ENCODE measurements at places on chromosomes 3 and 15.

DNA sequence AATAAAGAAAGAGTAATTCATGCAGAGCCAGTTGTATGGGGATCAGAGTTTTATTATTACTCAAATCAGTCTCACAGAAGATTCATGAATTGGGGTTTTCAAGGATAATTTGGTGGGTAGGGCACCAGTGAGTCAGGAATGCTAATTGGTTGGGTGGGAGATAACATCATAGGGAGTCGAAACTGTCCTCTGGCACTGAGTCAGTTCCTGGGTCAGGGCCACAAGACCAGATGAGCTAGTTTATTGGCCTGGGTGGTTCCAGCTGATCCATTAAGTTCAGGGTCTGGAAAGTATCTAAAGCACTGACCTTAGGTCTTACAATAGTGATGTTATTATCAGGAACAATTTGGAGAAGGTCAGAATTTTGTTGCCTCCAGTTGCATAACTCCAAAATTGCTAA lies 998.6 kb upstream of the EPHA6 start:
- DNase-seq = no peak

DNA sequence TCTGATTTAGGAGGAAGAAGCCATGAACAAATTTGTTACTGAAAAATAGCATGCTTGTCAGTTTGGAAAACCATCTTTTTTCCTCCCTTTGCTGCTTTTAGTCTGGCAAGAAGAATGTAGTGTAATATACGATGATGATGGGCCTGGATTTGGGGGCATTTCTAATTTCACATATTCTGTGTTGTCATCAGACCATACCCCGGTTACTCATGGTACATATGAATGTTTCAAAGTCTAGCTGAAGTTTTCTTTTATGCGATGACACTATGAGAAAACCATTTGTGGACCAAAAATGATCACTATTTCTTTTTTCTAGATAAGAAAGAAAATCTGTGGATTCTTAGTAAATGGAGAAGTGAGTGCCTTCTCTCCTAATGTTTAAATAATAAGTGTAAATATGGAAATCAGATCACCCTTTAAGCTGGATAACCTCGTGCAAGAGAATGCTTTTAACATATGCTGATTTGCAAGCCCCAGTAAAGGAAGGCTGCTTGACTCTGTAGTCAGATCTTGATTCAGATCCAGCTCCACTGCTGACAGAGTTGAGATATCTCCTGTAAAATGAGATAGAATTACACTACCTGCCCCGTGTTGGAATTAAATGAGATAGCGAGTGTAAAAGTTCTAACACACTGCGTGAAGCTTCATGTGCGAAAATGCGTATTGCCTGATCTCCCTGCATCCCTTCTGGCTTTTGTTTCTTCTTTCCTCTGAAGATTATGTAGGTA lies 3.0 kb downstream of the MEF2A start:
- DNase-seq = no peak

DNA sequence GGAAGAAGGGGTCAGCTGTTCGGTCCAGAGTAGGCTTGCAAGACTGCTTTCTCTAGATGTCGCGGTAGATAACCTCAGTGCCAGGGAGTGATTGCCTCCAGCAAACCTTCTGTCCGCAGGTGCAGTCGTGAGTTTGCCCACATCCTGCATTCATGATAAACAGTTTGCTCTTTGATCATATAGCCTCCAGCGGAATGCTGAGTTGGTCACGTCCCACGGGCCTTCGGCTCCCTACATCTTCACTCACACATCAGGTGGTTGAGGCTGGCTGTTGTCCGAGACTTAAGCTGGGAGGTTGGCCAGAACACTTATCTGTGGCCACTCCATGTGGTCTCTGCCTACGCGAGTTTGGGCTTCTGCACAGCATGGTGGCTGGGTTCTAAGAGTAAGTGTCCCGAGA lies 62.1 kb upstream of the NR2C2 start:
- no peak for DNase-seq

DNA sequence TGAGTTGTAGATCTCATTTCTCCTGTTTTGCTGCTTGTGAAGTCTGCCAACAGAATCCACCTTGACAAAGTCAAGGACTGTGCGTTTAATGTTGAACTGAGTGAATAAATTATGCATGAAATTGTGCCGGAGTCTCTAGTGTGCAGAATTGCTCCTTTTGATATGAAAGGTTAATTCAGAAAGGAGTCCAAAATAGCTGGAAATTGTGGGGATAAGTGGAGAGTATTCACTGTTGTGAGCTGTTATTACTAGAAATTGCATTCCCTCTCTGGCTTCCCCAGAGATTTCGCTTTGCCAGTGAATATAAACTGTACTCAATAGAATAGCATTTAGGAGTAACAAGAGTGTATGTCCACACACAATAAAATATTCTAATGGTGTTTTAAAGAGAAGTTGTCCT lies 43.1 kb downstream of the SAMMSON start:
- DNase-seq = no peak

Measured in non-pigmented ciliary epithelial cell (primary cell).